Kidney epithelial cell (primary cell): ENCODE measurements at places on chromosomes 1 and 21.

DNA sequence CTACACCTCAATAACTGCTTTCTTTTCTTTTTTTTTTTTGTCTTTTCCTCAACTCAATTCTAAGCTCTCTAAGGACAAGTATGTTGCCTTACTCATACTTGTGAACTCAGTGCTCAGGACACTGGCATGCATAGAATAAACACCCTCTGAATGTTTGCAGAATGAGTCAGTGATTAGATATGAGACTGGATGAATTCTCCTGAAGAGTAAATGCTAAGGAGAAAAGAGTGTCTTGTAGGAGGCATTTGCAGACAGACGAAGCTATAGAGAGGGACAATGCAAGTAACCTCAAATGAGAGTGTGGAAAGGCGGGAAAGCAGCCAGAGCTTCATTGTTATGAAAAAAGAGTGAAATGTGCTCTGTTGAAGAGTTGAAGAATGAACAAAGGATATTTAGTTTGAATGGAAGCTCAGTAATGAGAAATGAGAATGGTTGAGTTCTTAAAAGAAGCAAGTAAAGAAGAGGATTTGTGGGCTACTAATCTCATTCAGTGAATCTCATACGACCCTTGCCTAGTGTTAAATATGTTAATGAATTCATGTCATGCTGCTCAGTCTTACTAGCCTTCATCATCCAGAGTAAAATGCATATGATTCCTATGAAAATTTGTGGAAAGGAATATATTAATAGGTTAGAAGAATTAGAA, 166.1 kb upstream of the DPYD start:
- peak; percentile 99 for DNase-seq

GRCh38 chr1:1964811-1965210, 38.8 kb downstream of the CFAP74 start:
- DNase-seq: no peak

DNA sequence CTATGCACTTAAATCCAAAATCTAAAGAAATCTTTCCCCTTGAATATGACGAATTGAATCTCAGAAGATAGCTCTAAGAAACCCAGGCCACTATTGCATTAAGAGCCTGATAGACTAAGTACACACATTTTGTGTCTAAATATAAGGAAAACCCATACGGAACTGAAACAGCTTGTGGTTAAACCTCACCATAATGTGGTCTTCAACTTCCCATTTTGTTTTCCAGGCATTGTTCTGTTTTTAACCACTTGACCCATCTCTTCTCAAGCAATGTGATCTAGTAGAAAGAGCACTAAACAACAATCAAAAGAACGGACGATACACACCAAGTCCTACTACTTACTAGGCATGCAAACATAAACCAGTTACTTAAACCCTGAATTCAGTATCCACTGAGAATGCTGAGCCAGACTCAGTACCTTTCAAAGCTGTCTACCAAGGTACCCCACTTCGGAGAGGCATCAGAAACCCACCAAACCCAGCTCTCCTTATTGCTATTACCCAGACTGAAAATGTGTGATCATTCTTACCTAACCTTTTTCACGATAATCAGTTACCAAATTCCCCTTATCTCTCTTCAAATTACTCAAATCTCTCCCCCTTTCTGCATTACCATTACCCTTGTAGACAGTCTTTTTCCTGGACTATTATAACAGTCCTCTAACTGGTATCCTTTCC, 12.8 kb downstream of the OTUD7B start:
- no peak for DNase-seq

DNA sequence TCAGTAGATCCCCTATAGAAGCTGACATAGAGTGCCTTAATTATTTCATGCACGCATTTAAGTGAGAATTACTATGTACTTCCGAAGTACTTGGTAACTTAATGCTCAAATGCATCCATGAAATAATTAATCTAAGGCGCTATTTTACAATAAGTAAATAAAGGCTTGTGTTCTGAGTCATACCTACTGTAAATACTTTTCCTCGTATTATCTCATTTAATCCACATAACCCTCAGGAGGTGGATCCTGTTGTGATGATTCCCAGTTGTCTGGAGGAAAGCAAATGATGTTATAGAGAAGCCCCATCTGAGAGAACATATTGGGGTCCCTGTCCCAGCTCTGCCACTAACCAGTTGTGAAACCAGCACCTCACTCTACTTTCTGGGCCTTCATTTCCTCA, 16.4 kb downstream of the SUSD4 start:
- DNase-seq: no peak

- no peak for DNase-seq
These were observed 57.5 kb downstream of the AK5 start for GRCh38 chr1:77339326-77339725.

DNA sequence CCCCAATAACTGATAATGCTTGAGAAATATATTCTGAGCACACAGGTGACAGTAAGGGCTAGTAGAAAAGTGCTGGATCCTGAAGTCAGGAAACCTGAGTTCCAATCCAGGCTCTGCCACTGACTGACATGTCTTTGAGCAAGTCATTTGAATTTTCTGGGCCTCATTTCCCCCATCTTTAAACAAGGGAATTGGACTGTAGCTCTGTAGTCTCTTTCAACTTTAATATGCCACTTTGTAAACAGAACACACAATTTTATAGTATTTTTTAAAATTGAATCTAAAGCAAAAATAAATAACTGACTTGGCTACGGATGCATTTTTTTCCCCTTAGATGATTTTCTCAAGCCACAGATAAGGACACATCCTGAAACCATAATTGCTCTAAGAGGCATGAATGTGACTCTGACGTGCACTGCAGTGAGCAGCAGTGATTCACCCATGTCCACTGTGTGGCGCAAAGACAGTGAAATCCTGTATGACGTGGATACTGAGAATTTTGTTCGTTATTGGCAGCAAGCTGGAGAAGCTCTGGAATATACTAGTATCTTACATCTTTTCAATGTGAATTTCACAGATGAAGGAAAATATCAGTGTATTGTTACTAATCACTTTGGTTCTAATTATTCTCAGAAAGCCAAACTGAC, 37.0 kb downstream of the LRIG2 start:
- DNase-seq: no peak

- peak; percentile 90 for DNase-seq
These were observed 5.5 kb upstream of the PLEKHM2 start for GRCh38 chr1:15678578-15678977.

GRCh38 chr21:29647353-29647781, 292.4 kb downstream of the GRIK1 start:
- no peak for DNase-seq

DNA sequence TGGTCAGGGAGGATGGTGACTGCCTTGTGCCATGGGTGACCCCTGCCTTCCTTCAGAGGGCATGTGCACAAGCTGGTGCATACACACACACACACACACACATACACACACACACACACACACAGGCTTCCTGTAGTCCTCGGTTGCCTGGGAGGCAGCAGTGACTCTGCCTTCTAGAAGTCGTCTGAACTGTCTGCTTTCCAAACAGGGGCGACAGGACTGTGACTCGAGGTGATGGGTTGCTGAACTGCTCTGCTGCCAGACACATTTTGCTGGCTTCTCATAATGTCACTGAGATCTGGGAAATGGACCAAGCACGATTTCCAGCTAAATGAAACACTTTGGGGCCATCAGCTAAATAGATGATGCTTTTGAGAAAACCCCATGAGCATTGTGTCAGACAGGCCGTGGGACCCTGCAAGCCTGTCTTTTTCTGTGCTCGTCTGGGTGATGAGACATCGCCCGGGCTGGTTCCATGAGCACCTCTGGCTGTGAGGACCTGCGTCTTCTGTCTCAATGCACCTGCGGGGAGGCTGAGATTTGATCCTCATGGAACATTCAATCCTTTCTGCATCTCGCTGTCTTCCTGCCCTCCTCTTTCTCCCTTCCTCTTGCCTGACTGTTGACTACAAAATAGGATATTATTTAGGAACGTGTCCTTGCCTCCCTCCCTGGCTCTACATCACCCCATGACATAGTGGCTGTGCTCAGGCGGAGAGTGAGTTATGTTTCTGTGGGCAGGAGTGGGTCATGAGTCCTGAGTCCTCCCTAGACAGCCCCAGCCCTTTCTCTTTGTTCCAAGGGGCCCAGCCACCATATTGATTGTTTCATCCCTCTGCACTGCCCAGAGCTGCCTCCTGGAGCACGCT, 436.8 kb downstream of the CAMTA1 start:
- no peak for DNase-seq

DNA sequence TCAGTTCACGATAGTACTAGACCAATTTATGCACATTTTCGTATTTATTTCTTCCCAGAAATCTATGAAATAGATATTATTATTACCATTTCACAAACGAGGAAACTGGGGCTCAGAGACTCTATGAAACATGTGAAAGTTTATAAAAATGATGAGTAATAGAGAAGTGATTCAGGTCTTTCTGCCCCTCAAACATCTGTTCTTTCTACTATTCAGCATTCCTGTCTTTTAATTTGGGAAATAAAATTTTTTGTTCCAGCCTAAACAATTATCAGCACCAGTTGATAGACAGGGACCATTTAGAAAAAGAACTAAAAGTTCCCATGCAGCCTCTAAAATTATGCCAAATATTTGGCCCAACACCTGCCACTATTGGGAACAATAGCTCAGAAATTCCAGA, 585.1 kb downstream of the PTPRC start:
- no peak for DNase-seq
